Right atrium auricular region (tissue), 2 donors: ENCODE measurements at places on chromosomes 2 and 18.
A peak's percentile ranks its signal among the peaks of the same experiment; 100 is the strongest.

GRCh38 chr2:152247337-152247695, 71.8 kb upstream of the STAM2 start:
- DNase-seq = no peak

- DNase-seq = no peak
Observed at GRCh38 chr2:28658369-28658768, 93.3 kb upstream of the PPP1CB start.

DNA sequence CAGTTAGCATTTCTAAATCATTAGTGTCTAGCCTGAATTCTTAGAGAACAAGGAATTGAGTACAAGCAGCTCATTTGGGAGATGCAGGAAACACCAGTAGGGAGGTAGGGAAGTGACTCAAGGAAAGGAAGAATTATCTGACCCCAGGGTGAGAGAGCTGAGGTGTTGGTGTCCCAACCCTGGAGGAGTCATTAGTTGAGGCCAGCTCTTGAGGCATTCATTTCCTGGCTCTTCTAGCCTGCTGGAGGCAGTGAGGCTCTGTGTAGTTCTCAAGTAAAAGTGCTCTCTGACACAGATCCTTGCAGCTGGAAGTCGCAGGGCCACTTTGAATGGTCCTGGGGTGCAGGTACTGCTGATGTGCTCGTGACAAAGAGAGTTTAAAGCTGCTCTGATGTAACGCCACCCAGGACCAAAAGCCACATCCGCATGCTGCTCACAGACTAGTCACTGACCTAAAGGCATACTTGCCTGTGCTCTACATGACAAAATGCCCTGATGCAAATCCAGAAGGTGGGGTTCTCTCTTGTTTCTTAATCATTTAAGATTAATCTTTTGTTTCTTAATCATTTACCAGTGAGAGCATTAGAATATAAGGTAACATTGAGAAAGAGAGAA, 299.5 kb upstream of the LYPD1 start:
- no peak for DNase-seq

GRCh38 chr2:231293163-231293562, 94.7 kb downstream of the ARMC9 start:
- no peak for DNase-seq

GRCh38 chr2:169069341-169069740, at the start of gene DHRS9:
DHRS9 (plus strand) TSS chr2:169069563; CDS start chr2:169081582, 12,019 bp downstream.
- DNase-seq = no peak

GRCh38 chr2:68448671-68449653, 18.1 kb downstream of the FBXO48 start:
- no peak for DNase-seq

DNA sequence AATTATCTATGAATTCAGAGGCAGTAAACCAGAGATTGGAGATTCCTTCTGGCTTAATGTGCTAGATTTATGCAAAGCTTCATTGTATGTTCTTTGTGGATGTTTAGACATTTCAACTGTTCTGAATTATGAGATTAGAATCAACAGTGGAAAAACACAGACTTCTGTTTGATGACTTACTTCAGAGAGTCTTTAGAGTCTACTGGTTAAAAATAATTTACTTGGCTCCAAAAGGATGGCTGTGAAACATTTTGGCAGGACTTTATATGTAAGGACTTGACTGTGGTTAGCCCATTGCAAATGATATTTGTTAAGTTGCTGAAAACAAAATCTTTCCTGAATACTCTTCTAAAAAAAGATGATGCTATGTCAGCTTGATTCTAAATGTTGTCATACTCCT, 25.5 kb upstream of the LRRC30 start:
- no peak for DNase-seq

DNA sequence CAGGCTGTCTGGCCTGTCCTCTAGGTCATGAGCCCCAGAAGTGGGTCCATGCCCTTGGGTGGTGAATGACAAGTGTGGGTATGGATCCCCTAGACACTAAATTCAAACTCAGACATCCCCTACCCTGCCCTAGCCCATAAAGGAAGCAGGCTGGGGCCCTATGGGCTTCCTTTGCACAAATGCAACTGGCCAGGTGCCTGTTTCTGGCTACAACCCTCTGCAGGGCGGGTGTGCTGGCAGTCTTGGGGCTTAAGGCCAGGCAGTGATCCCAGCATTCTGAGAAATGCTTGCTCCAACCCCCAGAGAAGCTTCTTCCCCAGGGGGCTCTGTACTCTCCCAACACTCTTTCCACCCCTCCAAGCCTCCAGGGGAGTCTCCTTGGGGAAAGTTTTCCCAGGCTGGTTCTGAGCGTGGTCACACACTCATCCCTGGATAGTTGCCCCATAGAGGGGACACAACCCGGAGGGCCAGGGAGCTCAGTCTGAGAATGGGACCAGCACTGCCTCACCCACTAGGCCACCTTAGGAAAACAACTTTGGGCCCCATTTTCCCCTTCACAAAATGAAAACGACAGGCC, 16.6 kb upstream of the ASPRV1 start:
- no peak for DNase-seq

- DNase-seq = no peak
Observed at GRCh38 chr2:191217580-191217979, 27.6 kb upstream of the MYO1B start.

GRCh38 chr2:100741880-100742276, 78.1 kb upstream of the NPAS2 start:
- DNase-seq = no peak

GRCh38 chr2:241064008-241064801, 37.9 kb downstream of the MTERF4 start:
- DNase-seq = peak; percentile 50

GRCh38 chr2:184339966-184340365, 258.4 kb upstream of the ZNF804A start:
- no peak for DNase-seq

DNA sequence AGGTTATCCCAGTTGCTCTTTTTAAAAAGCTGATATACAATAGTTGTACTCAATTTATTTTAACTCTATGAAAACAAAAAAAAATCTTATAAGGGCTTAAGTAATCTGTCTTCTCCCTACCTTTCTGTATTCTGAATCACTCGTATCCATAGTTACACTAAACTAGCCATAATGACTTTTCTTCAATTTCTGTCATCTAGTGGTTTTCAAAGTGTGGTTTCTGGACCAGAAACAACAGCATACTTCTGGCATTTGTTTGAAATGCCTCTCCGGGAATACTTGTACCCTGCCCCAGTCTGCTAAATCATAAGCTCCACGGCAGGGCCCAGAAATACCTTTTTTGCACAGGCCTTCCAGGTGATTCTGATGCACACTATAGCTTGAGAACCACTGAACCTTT, 253.6 kb downstream of the LRRTM4 start:
- no peak for DNase-seq

GRCh38 chr2:226561962-226562361, 237.7 kb downstream of the IRS1 start:
- DNase-seq = no peak

- no peak for DNase-seq
Observed at GRCh38 chr18:1917569-1917968, 653.7 kb downstream of the METTL4 start.

DNA sequence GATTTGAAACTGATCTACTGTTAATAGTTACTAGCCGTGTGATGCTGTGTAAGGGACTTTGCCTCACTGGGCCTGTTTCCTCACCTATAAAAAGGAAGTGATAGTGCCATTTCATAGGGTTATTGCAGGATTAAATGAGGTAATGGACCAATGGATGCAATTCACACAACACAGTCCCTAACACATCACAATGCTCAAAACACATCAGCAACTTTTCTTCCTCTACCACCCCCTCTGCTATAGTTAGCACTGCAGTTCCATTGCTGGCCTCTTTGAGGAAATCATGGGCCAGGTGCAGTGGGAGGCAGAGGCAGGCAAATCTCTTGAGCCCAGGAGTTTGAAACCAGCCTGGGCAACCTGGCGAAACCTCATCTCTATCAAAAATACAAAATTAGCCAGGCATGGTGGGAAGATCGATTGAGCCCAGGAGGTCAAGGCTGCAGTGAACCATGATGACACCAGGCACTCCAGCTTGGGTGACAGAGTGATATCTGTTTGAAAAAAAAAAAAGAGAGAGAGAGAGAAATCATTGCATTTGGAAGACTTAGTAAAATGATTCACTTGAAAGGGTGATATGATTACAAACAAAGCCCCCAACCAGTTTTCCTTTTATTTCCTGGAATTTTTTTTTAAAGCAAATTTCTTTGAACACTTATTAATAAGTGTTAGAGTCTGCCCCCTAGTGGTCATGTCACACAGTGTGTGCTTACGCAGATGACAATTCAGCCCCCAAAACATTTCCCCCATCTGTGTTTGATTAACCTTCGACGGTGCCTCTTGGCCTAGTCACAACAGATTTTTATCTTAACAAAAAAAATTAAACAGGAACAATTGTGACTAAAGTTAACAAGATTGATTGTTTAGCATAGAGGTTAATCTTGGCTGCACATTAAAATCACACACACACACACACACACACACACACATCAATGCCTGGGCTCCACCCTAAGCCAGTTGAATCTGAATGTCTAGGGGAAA, 88.6 kb upstream of the BCL11A start:
- DNase-seq = no peak

DNA sequence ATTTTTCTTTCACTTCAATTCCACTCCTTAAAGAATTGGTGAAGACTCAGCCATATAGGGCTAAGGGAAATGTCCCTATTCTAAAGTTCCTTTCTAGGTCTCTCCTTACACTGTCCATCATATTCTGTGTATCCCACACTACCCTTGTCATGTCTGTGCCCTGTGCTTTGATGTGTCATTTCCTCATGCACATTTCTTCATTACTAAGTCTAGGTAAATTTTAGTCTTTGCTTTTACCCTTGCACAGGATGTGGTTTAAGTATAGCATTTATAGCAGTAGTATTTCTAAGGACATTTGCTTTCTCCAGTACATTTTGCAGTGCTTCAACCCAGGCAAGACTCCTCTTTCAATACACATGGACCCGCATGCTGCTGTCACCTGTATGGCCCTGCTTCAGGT, 221.5 kb upstream of the ACVR2A start:
- no peak for DNase-seq

- DNase-seq = no peak
Observed at GRCh38 chr18:78994531-78994930, 14.9 kb downstream of the SALL3 start.

DNA sequence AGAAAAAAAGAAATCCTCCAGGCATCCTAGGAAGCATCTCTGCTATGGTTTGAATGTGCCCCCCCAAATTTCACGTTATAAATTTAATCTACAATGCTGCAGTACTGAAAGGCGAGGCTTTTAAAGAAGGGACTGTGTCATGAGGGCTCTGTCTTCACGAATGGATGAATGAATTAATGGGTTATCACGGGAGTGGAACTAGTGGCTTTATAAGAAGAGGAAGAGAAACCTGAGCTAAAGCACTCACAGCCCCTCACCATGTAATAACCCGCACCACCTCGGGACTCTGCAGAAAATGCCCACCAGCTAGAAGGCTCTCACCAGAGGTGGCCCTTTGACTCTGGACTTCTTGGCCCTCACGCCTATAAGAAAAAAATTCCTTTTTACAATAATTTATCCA, 27.6 kb downstream of the RNU4ATAC start:
- no peak for DNase-seq

DNA sequence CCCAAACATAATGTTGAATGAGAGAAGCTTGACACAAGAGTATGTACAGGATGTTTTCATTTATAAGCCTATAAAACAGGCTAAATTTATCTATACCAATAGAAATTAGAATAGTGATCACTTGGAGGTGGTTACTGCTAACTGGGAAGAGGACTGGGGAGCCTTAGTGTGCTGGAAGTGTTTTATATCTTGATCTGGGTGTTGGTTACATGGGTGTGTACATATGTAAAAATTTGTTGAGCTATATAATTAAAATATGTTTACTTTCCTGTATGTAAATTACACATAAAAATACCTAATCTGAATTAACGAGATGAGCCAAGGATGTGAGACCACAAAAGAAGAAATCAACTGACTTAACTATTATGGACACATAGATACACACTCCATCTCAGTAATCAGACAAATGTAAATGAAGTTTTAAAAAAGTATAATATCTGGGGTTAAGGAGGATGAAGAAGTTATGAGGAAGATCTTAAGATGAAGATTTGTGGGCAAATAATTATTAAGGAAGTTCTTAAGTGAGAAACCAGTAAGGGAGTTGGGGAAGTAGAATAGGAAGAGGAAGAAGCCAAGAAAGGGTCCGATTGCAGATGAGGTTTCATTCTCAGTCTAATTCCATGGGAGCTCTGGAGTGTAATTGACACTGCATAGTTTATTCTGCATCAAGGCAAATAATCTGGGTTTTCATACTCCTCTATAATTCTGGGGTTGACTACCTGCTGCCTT, 32.3 kb upstream of the NABP1 start:
- no peak for DNase-seq

DNA sequence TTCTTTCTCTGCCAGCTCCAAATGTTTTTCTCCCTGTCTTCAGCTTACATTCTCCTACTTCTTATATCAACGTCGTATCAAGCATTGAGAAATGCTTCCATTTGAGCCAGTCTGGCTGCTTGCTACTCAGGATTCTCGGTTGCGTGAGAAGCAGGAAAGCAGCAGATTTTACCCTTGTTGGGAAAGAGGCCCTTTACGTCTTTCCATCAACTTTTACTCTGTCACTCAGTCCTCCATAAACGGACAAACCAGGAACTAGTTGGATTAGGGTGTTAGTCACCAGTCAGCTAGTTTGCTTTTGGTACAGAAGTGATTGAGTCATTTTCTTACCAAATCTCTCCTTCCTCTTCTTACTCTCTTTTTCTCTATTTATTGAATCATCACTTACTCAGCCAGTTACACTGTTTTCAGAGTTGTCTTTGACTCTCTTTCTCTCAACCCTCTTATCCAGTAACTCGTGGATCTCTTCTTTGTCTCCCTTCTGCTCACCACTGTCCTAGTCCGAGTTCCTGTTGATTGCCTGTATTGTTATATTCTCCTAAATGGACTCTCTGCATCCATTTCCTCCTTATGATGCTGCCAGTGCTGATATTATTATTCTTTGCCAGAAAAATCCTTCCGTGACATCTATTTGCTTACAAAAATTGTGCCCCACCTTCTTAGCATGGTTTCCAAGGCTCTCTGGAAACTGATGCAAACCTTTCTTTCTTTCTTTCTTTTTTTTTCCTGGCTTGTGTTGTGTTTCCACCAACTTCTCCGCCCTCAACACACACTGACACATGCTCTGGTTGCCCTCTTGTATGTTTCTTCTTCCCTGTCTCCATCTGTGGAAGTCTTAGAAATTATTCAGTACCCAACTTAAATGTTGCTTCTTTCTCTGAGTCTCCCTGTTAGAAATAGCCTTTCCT, 61.5 kb downstream of the VRK2 start:
- no peak for DNase-seq

GRCh38 chr2:224565452-224566035, 19.6 kb downstream of the CUL3 start:
- DNase-seq = no peak

DNA sequence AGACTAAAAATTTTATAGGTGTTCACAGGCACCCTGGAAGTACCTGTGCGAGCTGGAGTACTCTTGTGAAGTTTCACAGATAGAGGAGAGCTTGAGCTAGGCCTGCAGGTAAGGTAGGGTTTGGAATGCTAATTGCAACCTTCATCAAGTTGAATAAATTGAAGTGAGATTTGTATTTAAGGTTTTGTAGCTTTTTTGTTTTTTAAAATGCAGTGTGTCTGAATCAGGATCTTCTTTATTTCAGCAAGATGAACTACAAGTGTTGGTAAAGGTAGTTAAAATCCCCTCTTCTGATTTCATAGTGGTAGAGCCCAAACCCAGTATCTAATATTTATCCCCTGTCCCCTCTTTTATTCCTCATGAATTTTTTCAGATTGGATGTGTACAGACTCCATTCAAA, 45.5 kb downstream of the MGAT5 start:
- DNase-seq = no peak

GRCh38 chr2:26170795-26171194, 2.1 kb upstream of the GAREM2 start:
- DNase-seq = no peak

- DNase-seq = no peak
Observed at GRCh38 chr18:58569490-58569911, 59.4 kb downstream of the ALPK2 start.
